ENCODE measurements at places on chromosomes 13 and 19.

- peak; percentile 64 for DNase-seq
Observed at GRCh38 chr13:45847554-45848224, 3.9 kb downstream of the SIAH3 start.

GRCh38 chr13:98890186-98890585 lies 87.7 kb downstream of the DOCK9 start:
- no peak for DNase-seq

DNA sequence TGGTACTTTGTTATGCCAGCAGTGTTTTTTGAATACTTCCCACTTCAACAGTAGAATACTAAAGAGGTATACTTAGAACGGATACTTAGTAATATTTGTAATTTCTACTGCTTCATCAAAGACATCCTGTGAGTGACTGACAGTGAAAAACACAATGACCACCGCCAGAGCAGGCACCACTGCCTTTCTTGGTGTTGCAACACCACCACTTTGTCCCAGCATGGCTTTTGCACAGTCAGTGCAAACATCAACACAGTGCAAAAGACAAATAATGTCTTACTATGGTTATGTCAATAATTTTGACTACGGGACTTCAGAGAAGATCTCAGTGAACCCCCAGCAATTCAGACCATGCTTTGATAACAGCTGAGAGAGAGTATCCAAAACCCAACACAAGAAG lies 220.5 kb downstream of the RBM26 start:
- DNase-seq, result no peak

DNA sequence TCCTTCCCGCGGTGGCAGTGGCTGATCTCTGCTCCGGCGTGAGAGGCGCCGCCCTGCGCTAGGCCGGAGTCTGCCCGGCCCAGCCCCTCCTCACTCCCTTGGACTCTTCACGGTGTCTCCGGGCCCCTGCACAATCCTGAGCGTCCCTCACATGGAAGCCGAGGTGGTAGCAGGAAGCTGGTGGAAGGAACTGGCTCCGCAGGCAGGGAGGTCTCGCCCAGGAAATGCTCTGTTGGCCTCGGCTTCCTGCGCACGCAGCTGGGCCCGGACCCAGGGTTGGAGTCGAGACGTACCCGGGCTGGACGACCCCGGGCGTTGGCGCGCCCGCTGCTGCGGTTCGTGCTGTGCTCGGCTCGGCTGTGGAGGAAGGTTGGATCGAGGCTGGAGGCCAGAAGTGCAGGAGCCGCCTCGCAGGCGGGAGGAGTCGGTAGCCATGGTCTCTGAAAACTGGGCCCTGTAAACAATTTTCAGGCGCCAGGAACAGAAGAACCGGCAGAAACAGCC lies 46.3 kb downstream of the ZNF724 start:
- no peak for DNase-seq

DNA sequence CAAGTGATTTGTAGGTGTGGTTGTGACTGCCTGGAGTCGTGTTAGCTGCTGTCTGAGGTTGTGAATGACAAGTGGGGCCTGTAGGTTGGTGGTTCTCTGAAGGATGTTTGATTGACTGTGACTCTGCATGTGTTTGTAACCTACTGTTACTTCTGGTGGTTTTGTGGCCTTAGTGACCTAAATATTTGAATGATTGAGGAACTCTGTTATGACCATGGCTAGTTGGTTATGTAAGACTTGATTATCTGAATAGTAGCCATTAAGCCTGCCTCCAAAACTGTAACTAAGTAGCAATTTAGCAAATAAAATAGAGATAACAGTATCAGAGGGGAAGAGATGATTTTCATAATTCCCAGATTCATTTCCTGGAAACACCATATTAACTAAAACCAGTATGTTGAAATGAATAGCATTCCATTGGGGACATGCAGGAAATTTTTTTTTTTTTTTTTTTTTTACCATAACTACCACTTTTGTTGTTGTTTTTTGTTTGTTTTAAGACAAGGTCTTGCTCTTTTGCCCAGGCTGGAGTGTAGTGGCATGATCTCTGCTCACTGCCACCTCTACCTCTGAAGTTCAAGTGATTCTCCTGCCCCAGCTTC lies 865 bp downstream of the ZNF382 start:
- no peak for DNase-seq

GRCh38 chr19:19362075-19362474 lies 41.4 kb downstream of the MAU2 start:
- DNase-seq, result no peak

DNA sequence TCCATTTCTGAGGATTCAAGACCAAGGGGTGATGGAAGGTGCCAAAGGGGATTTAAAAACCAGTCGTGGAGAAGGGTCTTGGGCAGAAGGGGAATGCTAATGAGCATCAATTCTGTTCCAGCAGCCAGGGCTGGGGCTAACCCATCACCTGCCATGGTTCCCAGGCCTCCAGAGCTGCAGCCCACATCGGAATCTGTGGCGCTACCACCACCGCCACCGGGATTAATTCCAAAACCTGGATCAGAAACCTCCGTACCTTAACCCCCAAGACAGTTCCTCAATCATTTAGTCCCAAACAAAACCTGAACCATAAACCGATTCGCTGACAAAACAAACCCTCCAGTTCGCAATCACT lies 583 bp downstream of the ZNF615 start:
- DNase-seq, result no peak

GRCh38 chr13:111370570-111371535 lies 50.4 kb downstream of the TEX29 start:
- DNase-seq, result no peak

DNA sequence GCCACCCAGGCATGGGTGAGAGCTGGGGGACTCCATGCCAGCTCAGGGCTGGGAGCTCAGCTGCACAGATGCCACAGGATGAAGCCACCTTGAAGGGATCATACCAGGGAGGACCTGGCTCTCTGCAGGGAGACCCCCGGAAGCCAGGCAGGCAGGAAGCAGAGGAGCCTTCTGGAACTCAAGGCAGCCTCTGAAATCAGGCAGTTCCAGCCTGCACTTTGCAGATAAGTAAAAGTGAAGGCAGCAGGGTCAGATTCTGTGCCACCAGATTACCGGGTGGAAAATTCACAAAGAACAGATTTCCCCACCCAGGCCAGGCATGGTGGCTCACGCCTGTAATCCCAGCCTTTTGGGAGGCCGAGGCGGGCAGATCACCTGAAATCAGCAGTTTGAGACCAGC lies 2.5 kb downstream of the TMEM259 start:
- DNase-seq, result no peak

GRCh38 chr13:35630551-35631275 lies 154.2 kb upstream of the MAB21L1 start:
- no peak for DNase-seq

GRCh38 chr19:1040476-1041271 lies 767 bp downstream of the ABCA7 start:
- peak; percentile 61 for DNase-seq

DNA sequence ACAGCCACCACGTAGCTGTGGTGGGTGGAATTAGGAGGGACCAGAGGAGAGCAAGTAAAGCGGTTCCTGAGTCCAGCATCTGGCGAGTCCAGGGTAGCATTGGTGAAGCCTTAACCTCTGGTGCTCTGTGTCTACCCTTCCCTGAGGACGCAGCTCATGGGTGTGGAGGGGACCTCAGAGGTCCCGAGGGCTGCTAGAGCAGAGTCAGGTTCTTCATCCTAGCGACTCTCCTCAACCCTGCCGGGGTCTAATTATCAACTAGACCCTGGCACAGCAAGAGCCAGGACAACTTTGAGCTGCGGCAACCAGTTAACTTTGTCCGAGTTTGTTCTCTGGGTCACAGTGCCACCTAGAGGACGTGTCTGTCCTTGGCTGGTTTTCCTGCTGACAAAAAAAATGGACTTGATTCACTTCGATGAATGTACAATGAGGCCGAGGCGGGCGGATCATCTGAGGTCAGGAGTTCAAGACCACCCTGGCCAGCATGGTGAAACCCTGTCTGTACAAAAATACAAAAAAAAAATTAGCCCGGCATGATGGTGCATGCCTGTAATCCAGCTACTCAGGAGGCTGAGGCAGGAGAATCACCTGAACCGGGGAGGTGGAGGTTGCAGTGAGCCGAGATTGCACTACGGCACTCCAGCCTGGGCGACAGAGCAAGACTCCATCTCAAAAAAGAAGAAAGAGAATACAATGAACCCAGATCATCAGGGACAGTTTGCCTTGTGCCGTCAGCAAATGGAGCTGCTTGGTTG lies 25.0 kb downstream of the TSSK6 start:
- peak; percentile 18 for DNase-seq

DNA sequence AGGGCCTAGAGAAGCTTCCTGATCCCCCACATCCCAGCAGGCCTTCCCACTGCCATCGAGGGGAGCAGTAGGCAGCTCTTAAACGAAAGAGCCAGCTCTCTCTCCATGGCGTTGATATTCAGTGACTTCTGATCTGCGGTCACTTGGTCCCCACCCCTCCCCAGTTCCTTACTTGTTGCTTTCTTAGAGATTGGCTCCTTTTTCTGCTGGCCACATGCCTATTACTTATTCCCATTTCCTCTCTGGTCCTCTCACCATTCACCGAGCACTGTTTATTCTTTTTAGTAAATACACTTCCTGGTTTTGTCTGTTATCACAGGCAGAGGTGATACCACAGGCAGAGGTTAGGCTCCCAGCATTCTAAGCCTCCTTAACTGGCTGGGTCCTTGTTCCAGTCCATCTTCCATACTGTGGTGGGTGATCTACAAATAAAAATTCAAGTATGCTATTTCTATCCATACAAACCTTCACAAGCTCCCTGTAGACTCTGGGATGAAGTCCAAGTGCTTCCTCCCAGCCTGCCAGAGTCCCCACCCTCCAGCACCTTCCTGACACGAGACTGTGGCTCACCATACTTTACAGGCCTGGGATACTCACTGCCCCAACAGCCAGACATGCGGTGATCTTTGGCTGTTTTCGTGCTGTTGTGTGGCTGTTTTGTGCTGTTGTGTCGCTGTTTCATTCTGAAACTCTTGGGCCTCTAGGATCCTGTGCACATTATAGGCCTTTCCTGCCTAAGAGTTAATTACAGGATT lies 315.9 kb downstream of the ATP8A2 start:
- peak; percentile 59 for DNase-seq

GRCh38 chr13:110338441-110339101 lies 31.5 kb downstream of the COL4A2 start:
- DNase-seq, result no peak

- DNase-seq, result no peak
Observed at GRCh38 chr13:112819816-112820215, 130.0 kb downstream of the ATP11A start.

DNA sequence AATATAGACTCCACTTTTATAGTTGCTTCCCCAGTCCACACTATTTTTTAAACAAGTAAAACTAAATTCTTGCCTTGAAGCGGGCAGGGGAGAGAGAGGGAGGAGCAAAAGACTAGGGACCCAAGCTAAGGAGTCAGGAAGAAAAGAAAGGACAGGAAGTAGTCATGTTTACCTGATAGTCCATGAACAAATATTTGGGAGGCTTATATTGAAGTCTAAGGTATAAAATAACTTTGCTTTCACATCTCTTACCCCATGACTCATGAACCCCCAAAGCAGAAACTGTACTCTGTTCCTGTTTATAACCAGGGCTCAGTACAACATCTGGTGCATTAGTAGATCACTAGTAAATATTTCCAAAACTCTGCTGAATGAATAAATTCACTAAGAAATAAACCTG lies 67.3 kb downstream of the ZAR1L start:
- no peak for DNase-seq

- DNase-seq, result no peak
Observed at GRCh38 chr19:14830702-14831101, 4.3 kb downstream of the OR7A5 start.

DNA sequence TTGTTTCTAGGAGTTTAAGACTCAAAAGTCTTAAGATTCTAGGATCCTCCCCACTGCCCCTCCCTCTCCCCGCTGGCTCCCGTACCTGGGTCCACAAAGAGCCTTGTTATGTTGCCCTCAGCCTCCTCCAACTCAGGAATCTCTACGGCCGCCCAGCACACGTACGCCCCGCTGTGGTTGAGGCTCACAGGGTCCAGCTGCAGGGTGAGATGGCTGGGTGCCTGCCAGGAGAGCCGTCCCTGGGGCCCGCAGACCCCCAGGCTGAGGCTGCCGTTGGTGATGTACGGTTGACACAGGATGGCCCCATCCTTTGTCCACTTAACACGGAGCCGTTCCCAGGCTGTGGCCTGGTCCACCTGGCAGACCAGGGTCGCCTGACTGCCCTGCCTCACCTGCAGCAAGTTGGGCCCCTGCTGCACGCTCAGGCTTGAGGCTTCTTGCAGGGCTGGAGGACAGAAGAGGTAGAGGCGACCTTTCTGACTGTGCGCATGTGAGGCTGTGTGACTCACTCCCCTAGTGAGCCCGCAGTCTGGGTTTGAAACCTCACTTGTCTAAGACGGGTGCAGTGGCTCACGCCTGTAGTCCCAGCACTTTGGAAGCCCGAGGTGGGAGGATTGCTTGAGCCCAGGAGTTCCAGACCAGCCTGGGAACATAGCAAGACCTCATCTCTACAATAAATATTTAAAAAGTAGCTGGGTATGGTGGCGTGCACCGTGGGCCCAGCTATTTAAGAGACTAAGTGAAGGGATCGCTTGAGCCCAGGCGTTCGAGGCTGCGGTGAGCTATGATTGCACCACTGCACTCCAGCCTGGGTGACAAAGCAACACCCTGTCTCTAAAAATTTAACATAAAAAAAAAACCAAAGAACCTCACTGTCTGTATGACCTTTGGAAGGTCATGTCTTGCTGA lies 4.0 kb downstream of the TMIGD2 start:
- DNase-seq, result no peak

GRCh38 chr13:37306778-37307544 lies 201.5 kb upstream of the CSNK1A1L start:
- no peak for DNase-seq

- DNase-seq, result no peak
Observed at GRCh38 chr19:45876161-45876410, 9.9 kb downstream of the IRF2BP1 start.

DNA sequence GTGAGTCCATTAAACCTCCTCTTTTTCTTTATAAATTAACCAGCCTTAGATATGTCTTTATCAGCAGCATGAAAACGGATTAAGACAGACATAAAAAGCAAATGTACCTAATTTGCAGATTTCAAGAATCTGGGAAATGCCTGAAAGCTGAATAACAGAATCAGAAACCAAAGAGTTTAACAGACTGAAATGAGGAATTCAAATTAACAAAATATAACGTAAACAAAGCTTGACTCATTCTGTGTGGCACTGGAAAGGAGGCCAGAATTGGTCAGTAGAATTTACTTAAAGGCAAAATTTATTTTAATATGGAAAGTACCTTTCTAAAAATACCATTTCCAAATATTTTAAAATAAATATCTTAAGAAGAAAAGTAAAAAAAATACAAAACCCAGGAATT lies 540.6 kb upstream of the HTR2A start:
- DNase-seq, result no peak

Data from NCI-H2107 (cell line).